Posterior vena cava (tissue), 2 donors: ENCODE measurements at places on chromosomes 6 and 20. TPM values are rescaled to one million over a fixed set of nuclear protein-coding genes. Genes with fewer than 3 reads are reported as not detected.

GRCh38 chr20:21623074-21623780, 82.2 kb upstream of the PAX1 start:
- no peak for DNase-seq

DNA sequence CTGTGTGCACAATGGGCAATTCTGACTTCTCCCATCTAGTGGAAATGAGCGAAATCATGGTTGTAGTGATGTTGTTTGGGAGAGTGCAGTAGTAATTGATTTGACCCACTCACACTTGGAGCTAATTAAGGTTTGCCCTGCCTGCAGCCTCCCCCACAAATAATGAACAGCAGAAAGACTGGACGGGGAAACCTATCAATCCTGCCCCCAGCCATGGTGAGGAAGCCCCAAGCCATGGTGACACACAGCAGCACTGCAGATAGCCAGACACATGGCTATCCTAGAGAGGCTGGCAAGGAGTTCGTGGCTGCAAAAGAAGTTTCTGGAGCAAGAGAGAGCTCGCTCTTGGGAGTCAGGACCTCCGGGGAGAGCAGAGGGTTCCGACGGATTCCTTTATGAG, 27.8 kb downstream of the SAYSD1 start:
- DNase-seq, result no peak

DNA sequence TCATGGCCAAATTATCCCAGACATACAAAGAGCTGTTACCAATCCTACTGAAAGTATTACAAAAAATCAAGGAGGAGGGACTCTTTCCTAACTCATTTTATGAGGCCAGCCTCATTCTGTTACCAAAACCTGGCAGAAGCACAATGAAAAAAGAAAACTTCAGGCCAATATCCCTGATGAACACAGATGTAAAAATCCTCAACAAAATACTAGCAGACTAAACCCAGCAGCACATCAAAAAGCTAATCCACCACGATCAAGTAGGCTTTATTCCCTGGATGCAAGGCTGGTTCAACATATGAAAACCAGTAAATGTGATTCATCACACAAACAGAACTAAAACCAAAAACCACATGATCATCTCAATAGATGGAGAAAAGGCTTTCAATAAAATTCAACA, 109.2 kb downstream of the C6orf118 start:
- DNase-seq, result no peak

Gene PRDM1
- 2.4 TPM for total RNA-seq

Gene SPEF1
- not detected for total RNA-seq

Gene SMIM13
- 11.8 TPM for total RNA-seq

Gene BPIFA1
- not detected for total RNA-seq
